ENCODE measurements at places on chromosomes 12 and 14. TPM values are rescaled to one million over a fixed set of nuclear protein-coding genes. Genes with fewer than 3 reads are reported as not detected.

STXBP6 gene
- 7.3 TPM for total RNA-seq

GRCh38 chr12:18074001-18074400 lies 16.0 kb downstream of the RERGL start:
- ATAC-seq: no peak

GRCh38 chr12:13337791-13338190 lies 141.3 kb downstream of the EMP1 start:
- no peak for ATAC-seq

DNA sequence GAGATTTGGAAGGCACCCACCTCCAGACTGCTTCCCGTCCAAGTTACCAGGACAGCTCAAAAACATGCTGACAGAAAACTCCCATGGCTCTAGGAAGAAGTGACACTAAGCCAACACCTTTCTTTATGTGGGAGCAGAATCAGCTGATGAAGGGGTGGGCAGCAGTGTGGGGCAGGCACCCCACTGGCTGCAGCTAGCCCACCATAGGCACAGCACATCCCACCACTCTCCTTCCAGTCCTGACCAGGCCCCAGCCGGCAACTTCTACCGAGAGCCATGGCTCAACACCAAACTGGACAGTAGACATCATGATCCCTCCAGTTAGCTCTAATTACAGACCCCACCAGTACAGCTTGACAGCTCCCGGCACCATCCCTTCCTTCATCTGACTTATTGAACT lies 45.0 kb downstream of the SH2B3 start:
- no peak for ATAC-seq

HOXC10 gene
- total RNA-seq: 0.63 TPM

GRCh38 chr12:10088955-10089900 lies 9.6 kb downstream of the CLEC1A start:
- ATAC-seq: no peak
